ENCODE measurements at places on chromosomes 6 and 20.

GRCh38 chr6:144317736-144318135, 32.6 kb downstream of the UTRN start:
- DNase-seq = no peak

GRCh38 chr6:119800526-119800925, 451.0 kb upstream of the MAN1A1 start:
- DNase-seq = no peak

DNA sequence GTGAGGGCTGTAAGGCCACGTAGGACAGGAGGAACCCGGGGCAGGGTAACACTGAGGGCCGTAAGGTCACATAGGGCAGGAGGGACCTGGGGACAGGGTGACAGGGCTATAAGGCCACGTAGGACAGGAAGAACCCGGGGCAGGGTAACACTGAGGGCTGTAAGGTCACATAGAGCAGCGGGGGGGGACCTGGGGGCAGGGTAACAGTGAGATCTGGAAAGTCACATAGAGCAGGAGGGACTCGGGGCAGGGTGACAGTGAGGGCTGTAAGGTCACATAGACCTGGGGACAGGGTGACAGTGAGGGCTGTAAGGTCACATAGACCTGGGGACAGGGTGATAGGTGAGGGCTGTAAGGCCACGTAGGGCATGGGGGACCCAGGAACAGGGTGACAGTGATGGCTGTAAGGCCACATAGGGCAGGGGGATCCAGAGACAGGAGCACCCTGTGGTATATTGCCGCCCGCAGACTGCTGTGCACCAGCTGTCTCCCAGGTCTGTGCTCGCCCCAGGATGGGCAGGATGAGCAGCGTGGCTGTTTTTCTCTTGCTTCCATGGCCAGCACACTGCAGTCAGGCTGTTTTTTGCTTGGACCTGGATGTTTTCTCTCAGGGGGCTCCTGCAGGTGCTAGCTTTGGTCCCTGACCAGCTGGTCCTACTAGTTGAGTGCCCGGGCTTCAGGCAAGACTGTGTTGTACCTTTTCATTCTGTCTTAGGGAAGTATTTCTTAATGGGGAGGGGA, 55.7 kb downstream of the SYTL3 start:
- DNase-seq = no peak

DNA sequence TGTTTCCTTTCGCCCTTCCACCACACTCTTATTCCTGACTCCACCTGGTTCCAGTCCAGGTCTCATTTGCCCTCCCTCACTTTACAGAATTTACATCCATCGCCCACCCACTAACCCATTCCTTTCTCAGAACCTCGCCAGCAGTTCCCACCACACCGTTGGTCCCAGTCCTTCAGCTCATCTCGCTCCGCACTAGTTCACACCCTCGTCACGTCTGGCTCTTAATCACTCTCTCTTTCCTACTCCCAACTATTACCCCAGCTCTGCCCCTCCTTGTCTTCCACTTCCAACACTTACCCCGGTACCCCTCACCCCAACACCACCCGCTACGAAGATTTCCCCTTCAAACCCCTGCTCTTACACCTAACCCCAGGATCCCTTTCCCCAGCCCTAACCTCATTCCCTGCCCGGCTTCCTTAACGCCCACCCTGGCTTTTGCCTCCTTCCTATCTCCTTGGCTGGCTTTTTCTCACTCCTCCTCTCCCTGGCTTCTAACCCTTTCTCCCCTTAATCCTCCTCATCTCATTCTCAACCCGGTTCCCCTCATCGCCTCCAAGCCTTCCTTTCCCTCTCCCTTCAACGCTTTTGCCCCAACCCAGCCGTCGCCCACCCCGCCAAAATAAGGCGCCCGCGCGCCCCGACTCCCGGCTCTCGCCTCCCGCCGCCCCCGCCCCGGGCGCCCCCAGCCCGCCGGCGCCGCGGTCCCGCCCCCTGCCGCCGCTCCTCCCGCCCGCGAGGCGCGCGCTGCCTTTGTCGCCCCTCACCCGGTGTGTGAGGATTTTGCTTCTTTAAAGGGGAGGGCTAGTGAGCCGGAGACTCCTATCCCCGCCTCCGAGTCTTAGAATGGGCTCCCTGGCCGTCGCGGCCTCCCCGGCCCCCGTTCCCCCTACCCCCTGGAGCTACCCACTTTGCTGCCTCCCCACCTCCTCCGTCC, 542 bp downstream of the USP49 start:
- no peak for DNase-seq

- DNase-seq = no peak
Measured at GRCh38 chr6:139099984-139100383, 34.9 kb upstream of the HECA start.

GRCh38 chr20:25306991-25307903, 59.4 kb downstream of the PYGB start:
- no peak for DNase-seq

GRCh38 chr20:53076668-53077067, 104.5 kb downstream of the TSHZ2 start:
- DNase-seq = no peak

DNA sequence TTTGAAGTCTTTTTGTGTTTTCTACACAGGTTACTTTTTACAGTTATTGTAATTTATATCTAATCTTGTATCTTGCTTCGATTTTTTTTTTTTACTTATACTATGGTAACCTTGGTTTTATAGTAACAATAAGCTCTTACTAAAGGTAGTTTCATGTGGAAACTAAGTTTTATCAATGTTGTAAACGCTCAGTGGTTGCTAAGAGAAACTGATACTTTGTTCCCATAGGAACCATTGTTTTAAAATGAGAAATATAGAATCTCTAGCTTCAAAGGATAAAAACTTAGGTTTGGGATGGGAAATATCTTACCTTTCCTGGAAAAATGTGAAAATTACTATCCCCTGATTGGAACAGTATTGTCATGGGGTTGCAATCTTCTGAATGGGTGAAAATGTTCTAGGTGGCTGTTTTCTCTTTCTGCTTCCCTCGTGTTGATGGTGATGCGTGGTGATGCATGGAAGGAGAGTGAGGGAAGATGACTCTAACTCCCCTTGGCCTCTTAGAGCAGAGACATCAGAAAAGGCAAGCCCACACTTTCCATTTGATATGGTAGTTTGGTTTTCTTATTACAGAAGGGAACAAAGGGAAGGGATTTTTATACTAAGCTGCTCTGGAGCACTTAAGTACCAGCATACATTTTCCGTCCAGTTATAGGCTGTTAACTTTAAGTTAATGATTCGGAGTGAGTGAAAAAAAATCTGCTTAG, 23.5 kb upstream of the BACH2 start:
- DNase-seq = no peak

- no peak for DNase-seq
Measured at GRCh38 chr20:17665756-17666155, 16.3 kb downstream of the RRBP1 start.

- DNase-seq = no peak
Measured at GRCh38 chr20:9390441-9390840, 123.9 kb upstream of the LAMP5 start.

- DNase-seq = no peak
Measured at GRCh38 chr20:7728338-7728737, 211.9 kb downstream of the HAO1 start.

DNA sequence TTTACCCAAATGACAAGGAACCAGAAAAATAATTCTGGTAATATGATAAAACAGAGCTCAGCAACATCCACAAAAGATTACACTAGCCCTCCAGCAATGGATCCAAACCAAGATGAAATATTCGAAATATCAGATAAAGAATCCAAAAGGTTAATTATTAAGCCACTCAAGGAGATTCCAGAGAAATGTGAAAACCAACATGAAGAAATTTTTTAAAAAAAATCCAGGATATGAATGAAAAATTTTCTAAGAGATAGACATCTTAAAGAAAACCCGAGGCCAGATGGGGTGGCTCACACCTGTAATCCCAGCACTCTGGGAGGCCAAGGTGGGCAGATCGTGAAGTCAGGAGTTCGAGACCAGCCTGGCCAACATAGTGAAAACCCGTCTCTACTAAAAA, 124.4 kb downstream of the CDK19 start:
- no peak for DNase-seq

DNA sequence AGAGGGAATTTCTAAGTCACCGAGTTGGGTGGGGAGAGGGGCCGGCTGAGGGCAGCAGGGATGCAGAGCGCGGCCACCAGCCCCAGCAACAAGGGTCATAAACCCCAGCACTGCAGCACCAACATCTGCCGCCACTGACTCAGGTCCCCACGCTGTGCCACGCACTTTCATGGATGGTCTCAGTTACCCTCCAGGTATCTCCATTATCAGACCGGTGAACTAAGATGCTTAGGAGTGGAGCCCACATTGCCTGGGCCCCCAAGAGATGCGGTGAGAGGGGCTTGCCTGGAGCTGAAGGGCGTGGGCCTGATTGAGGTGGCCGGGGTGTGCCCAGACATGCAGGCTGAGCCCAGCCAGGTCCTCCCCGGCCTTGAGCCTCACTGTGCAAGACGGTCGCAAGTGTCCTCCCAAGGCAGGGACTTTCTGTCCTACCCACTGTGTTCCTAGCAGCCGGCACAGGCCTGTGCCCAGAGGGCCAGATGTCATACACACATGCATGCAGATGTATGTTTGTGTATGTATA, 19.3 kb downstream of the RBM38 start:
- no peak for DNase-seq

DNA sequence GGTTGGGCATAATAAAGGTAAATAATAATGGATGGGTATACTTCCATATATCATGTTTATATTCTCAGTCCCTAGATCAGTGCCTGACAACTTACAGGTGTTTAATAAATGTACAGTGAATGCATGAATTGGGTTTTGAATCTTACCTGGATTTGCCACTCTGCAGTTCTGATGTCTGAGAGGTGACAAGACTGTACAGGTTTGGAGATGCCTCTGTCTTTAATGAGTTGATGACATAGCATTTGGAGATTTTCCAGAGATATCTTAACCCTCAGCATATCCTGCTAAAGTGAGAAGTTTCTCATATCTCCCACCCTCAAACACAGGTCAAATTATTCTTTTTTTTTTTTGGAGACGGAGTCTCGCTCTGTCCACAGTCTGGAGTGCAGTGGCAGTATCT, 2.2 kb downstream of the ANKS1A start:
- DNase-seq = no peak

DNA sequence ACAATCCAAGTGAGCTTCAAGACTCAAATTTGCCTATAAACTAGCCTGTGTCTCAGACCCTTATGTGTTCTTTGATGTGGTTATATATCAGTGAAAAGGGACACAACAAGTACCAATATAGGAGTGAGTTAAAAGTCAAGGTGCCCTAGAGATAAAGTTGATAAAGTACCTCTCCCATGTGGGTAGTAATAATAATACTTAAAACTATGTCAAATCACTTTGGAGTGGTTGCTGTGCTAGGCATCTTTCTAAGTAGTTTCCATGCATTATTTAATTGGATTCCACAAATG, 100.4 kb downstream of the BMP5 start:
- no peak for DNase-seq

- no peak for DNase-seq
Measured at GRCh38 chr20:709991-710779, 34.6 kb upstream of the SCRT2 start.

GRCh38 chr6:169048185-169048864, 205.3 kb downstream of the THBS2 start:
- DNase-seq = no peak

GRCh38 chr6:20712011-20712410, 177.8 kb downstream of the CDKAL1 start:
- DNase-seq = peak; percentile 82

GRCh38 chr6:118739696-118740353, 88.4 kb upstream of the CEP85L start:
- no peak for DNase-seq

DNA sequence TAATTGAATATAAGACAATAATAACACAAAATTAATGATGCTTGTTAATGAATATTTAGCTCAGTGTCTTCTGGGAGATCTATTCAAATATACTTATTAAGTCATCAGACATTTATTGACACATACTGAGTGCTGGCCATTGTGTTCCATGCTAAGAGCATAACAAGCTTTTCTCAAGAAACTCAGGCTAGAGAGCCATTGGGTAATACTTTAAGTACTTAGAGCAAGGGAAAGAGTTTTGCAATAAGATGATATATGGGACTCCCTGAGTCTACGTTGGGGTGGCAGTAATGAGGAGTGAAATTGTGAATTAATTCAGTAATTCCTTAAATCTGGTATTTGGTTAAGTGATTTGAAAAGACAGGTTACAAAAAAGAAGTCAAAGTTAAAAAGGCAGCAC, 11.1 kb downstream of the TMEM200A start:
- no peak for DNase-seq

DNA sequence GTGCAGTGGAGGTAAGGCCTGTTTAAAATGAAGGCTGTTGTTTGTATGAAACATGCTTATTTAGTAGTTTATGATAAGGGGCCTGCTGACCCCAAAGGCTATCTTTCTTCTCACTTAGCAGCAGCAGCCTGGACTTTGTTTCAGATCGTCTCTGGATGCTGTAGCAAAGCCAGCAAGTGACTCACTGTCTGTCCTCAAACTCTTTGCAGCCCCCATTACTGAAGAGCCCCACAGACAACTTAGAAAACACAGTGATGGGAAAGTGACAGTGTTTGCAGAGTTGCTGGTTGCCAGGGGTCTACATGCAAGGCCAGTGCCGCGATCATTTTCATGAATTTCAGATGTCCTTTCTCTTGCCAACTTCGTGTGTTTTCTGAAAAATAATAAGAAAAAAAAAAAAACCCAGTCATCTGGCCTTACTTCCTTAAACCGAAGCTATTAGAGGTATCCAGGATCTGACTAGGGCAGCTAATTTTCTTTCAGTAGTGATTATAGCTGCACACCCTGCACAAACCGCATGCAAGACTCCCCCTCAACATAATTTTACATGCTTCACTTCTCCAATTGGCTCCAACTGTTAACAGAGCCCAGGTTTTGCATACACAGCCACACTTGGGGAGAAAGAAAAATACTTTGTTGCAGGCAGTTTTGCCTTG, 11.6 kb upstream of the F13A1 start:
- no peak for DNase-seq

Data from NCI-H226 (cell line).